A549 treated with DMSO at 1 μM for 4 hours (cell line): ENCODE measurements at places on chromosomes 7 and 10. TPM values are rescaled to one million over a fixed set of nuclear protein-coding genes. Genes with fewer than 3 reads are reported as not detected.

The FOXK1 gene
- 13.1 to 16.8 TPM (median 14.7 TPM) in 5 replicates for total RNA-seq

The RABGEF1 gene
- total RNA-seq = 25.6 to 33.4 TPM (median 26.7 TPM) in 5 replicates

The ZNF862 gene
- 0.73 to 3.3 TPM (median 2.8 TPM) in 5 replicates for total RNA-seq

The OR2A5 gene
- not detected in 5 replicates for total RNA-seq

The APBB1IP gene
- 8.5 to 10.9 TPM (median 10.4 TPM) in 5 replicates for total RNA-seq

The DUSP5 gene
- total RNA-seq = 92.2 to 123 TPM (median 105 TPM) in 5 replicates

The CRHR2 gene
- not detected in 5 replicates for total RNA-seq

The CALML5 gene
- not detected in 5 replicates for total RNA-seq

The RSPH10B gene
- total RNA-seq = 0.09 to 0.27 TPM (median 0.12 TPM) in 4 of 5 replicates, not detected in the other
